ENCODE measurements at places on chromosomes 2 and 18. TPM values are rescaled to one million over a fixed set of nuclear protein-coding genes. Genes with fewer than 3 reads are reported as not detected.

AGXT gene
- total RNA-seq: not detected

PRR30 gene
- not detected for total RNA-seq

CNTNAP5 gene
- 0.26 TPM for total RNA-seq

GALR1 gene
- not detected for total RNA-seq

GRCh38 chr2:111905990-111906735 is 7.8 kb downstream of the MERTK start:
- no peak for DNase-seq

GRCh38 chr18:75760208-75760607 is 332.7 kb upstream of the SMIM21 start:
- no peak for DNase-seq

DNA sequence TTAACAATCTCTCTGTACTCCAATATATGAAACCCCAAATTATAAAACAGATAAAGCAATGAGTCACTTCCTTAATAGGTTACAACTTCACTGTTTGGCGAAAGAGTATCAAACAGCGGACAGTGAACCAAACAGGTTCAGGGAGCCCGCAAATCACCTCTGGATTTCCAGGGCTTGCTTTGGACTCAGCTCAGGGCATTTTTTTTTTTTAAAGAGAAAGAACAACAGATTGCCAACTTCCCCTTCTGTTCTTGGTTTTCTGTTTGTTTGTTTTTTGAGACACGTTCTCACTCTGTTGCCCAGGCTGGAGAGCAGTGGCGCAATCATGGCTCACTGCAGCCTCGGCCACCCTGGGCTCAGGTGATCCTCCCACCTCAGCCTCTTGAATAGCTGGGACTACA is 52.7 kb downstream of the ABCB11 start:
- no peak for DNase-seq

DNA sequence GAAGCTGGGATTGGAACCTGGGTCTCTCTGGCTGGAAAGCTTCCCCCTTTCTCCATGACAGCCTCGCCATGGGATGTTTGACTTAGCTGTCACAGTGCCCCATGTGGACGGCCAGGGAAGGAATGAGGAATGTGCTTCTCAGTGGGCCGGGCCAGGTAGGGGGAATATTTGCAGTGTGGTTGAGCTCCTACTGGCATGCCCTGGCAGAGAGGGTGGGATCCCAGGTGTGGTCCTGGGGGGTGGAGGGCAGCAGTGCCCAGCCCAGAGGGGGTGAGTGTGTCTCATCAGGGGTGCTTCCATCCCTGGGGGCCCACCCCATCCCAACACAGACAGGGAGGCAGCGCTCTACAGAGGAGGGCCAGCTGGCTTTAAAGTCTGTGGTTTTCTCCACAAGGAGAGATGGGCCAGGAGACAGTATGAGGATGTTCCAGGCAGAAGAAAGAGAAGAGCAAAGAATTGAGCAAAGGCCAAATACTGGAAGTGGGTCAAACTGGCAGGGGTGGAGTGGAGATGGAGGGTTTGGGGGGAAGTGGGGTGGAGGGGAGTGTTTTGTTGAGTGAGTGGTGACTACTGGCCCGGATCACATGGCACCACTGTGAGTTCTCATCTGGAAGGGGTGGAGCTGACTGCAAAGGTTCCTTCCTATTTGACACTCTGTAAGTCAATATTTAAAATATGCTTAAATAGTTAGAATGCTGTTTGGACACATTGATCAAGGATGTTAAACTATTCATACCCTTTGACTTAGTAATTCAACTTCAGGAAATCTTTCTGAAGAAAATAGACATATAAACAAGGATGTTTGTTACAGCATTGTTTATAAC is 94.0 kb downstream of the MYCN start:
- no peak for DNase-seq

GRCh38 chr2:202178346-202178958 is 59.9 kb downstream of the SUMO1 start:
- DNase-seq: peak; percentile 60

DNA sequence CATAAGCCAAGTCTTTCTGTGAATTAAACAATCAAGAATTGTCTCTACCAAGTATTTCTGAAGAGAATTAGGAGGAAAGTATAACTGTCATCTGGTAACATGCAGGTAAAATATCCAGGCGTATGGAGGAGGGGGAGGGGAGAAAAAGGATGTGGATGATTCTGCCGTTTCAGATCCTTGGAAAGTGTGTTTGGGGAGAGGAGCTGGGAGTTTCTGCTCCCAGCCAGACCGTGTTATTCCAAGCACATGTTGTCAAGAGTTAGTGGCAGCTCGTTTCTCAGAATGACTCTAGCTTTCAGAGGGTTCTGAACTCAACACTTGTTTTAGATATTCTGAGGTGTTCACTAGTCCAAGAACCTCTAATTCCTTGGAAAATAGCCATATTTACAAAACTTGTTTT is 137.6 kb downstream of the FAM124B start:
- no peak for DNase-seq

- DNase-seq: no peak
These were observed 241.2 kb upstream of the SKOR2 start for GRCh38 chr18:47492691-47493090.

DNA sequence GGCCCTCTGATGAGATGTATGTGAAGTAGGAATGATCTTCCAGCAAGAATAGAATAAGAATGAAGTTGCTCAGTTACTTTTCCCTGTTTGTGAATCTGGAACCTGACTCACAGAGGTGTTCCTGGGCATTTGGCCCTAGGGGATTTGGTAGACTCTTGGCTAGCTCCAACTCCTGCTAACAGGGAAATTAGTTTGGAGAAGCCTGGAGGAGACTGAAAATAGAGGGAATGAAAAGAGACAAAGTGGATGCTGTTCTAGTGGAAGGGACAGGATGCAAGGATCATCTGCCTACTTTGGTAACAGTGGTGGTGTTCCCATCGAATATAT is 19.6 kb downstream of the TMEM17 start:
- DNase-seq: no peak

- DNase-seq: no peak
These were observed 100.5 kb downstream of the SPOPL start for GRCh38 chr2:138602166-138602460.

- DNase-seq: no peak
These were observed 72.9 kb downstream of the TMX3 start for GRCh38 chr18:68642003-68642402.

DNA sequence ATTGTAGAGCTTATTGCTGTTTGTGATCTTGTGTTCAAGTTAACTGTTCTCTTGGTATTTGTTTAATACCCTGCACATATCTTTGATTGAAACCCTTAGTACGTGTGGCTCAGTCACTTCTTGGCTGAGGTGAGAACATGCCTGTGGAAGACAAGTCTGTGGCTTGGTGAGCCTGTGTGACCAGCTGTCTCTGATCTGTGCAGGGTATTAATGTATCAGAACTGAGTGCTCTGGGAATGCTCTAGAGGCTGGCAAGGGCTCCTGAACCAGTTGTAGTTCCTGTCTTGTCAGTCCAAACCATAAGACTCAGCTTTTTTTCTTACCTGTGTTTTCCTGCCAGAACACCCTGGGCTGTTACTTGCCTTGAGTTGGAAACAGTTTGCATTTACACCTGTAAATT is 52.4 kb upstream of the EPHA4 start:
- DNase-seq: no peak

- no peak for DNase-seq
These were observed 12.7 kb downstream of the WDR75 start for GRCh38 chr2:189454009-189454408.

GRCh38 chr2:170411660-170412059 is 233.7 kb downstream of the MYO3B start:
- DNase-seq: no peak
